ENCODE measurements at places on chromosomes 7 and 10.

GRCh38 chr7:129771928-129772479 is 160.5 kb downstream of the NRF1 start:
- no peak for DNase-seq

DNA sequence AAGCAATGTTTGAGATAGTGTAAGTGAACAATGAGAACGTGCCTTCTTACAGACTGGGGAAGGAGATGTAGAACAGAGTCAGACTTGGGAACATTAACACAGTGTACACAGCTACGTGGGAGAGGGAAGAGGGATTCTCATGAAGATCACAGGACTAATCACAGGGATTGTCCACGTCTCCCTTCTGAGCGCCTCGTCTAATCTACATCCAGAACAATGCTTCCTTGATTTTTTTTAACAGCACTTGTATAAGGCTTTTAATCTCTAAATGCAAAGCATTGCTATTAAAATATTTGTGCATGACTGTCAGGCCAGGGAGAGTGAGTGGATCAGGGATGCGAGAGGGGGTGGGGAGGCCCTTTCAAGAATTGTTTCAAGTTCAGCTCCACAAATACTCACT is 62.7 kb downstream of the MET start:
- DNase-seq: no peak

DNA sequence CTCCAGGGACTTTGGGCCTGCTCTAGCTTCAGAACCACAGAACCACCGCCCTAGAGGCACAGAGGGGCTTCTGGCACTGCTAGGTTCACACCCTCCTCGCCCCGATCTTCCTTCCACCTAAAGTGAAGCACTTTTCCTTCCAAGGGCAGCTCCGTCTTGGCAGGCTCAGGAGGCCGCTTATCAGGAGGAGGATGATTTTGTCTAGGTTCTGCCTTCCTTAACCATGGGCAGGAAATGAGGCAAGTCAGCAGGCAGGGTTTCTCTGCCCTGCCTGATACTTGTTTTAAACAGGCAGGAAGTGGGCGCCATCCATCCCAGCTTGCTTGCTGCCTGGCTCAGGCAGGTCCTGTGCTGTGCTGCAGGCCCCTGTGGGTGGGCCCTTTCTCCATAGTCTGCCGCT is 8.3 kb upstream of the ATP6V0E2 start:
- DNase-seq: no peak

GRCh38 chr10:6583447-6583846 is 3.4 kb upstream of the PRKCQ start:
- DNase-seq: no peak

DNA sequence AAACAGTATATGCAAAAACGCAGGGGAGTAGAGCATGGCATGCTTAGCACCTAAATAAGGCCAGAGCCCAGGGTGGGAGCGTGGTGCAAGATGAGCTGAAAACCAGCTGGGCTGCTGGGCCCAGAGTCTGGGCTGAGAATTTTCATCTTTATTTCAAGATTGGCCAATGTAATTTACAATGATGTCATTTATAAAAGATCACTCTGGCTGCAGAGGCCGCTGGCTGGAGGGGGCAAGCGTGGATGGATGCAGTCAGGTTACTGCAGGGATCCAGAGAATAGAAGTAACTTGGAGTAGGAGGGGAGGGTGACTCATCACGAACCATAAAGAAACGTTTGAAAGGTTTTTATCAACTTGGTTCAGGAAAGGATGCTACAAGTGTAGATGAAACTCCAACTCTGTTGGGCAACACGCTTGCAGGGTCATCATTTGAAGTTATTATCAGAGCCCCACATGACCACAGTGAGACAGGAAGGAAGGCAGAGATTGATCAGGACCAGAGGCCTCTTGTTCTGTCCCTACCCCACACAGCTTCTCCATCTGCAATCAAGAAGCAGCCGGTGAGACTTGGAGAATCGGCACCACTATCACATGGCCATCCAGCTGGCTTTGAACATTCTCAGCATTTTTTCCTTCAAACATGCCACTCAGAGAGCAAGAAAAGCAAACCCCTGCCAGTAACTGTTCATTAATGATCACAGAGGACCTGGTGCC is 49.2 kb downstream of the ODAD2 start:
- DNase-seq: no peak

GRCh38 chr7:41420421-41420820 is 282.5 kb downstream of the INHBA start:
- no peak for DNase-seq

GRCh38 chr7:126856691-126857291 is 395.9 kb downstream of the GRM8 start:
- DNase-seq: no peak

GRCh38 chr7:41709621-41710020 is 6.7 kb upstream of the INHBA start:
- no peak for DNase-seq

GRCh38 chr10:124911124-124912067 is 30.5 kb upstream of the ZRANB1 start:
- DNase-seq: no peak

- DNase-seq: no peak
Observed at GRCh38 chr10:7036951-7037350, 373.9 kb downstream of the SFMBT2 start.

GRCh38 chr7:133358708-133359107 is 105.8 kb downstream of the EXOC4 start:
- DNase-seq: no peak

- DNase-seq: no peak
Observed at GRCh38 chr7:30788640-30789333, 17.6 kb downstream of the MINDY4 start.

DNA sequence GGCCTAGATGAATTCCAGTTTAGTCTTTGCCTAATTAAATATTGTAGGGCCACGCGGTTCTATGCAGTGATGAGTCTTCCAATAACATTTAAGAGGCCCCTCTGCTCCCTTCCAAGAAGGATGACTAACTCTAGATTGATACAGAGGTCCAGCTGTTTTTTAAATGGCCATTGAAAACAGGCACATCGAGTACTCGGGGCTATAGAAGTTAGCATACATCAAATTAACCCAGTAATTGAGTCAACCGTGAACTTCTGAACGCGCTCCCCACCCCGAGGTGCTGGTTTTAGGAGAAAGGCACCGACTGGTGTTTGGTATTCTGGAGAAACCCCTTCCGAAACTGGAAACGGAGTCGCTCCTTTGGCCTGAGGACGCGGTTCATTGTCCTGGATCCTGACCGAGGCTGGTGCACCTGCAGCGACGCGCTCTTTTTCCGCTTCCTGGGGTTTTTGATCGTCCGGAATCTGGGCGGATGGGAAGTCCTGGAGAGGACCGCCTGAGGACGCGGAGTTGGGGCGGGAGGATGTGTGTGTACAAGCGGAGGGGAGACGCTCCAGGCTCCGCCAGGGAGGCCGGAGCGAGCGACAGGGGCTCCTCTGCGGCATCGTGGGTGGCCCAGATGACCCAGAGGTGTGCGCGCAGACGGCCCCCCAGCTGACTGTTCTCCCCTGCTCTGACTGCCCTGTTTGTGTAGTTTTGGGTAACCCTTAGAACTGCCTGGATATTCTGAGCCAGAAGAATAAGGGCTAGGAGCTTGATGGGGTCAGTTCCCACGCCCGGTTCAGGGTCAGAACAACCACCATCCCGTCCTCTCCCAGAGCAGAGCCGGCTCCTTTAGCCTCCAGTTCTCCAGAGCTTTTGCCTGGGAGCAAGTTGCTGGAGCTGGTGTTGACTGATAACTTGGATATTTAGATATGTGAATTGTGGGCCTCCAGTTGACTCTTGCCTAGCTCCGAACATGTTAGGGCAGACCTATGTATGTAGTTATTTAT is 711 bp downstream of the FAM221A start:
- DNase-seq: peak; percentile 24

All from nucleus accumbens (tissue), 56 donors.